Stimulated activated CD8-positive, alpha-beta memory T cell treated with anti-CD3 and anti-CD28 coated beads, Interleukin-2, amount 100 ng/mL, for 48 hours (primary cell): ENCODE measurements at places on chromosomes 1 and 21.

DNA sequence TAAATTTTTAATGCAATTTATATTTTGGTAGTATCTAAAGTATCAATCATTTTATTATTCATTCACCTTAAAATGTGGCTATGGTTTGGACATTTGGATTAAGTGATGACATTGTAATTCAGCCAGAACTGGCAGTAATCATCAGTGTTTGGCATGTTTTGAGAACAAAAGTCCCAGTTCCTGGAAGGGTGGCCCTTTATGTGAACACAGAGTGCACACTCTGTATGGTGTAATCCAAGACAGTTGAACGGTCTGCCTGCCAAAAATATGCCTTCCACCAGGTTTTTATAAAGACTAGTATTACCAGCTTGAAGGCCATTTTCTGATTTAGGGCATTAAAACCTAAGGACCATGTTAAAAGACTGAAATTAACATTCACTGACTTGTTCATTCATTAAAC is 448.7 kb downstream of the LTN1 start:
- no peak for DNase-seq

GRCh38 chr1:24364605-24364974 is 45.4 kb downstream of the GRHL3 start:
- DNase-seq = no peak

GRCh38 chr1:68429233-68429808 is 20.4 kb downstream of the RPE65 start:
- DNase-seq = no peak

DNA sequence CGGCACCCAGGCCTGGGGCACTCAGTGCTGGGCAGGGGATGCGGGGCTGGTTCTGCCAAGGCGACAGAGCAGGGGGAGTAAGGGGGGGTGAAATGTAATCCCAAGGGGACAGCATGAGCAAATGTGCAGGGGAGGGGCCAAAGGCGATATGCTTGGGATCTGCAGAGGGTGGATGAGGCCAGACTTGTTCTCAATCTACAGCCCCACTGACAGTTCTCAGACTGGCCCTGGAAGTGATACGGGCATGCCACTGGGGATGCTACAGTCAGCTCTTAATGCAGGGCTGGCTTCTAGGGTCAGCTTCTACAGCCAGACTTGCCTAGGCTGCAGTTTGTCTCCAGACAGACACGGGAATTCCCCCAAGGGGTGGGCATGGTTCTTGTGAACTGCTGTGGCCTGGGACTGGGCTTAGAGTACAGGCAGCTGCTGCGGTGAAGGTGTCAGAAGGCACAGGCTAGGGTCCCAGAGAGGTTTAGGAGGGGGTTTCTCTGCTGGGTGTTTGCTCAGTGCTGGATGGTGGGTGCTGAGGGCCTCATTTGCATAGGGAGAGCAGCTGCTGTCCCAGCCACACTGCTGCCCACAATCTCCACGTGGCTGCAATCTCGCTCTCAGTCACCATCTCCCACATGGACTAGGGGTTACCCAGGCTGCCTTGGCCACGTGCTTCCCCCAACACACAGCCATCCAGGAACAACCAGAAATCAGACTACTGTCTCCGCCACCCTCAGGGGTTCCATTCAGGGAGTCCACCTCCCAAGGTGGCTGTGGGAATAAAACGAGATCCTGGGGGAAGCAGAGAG is 190.1 kb downstream of the HIVEP3 start:
- DNase-seq = peak; percentile 74

GRCh38 chr1:230163205-230163604 is 96.2 kb downstream of the GALNT2 start:
- no peak for DNase-seq

- no peak for DNase-seq
Observed at GRCh38 chr1:112807999-112808398, 92.9 kb upstream of the PPM1J start.

GRCh38 chr1:186620566-186621350 is 59.5 kb downstream of the PTGS2 start:
- no peak for DNase-seq

DNA sequence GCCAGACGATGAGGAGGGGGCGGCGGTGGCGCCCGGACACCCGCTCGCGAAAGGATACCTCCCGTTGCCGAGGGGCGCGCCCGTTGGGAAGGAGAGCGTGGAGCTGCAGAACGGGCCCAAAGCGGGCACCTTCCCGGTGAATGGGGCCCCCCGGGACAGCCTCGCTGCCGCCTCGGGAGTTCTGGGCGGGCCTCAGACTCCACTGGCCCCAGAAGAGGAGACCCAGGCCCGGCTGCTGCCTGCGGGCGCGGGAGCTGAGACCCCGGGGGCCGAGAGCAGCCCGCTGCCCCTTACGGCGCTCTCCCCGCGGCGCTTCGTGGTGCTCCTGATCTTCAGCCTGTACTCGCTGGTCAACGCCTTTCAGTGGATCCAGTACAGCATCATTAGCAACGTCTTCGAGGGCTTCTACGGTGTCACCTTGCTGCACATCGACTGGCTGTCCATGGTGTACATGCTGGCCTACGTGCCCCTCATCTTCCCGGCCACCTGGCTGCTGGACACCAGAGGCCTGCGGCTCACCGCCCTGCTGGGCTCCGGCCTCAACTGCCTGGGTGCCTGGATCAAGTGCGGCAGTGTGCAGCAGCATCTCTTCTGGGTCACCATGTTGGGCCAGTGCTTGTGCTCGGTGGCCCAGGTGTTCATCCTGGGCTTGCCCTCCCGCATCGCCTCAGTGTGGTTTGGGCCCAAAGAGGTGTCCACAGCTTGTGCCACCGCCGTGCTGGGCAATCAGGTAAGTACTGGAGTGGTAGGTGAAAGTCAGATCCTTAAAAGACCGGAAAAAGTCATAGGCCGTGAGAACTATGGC is 588 bp downstream of the FLVCR1 start:
- DNase-seq = no peak

- DNase-seq = peak; percentile 83
Observed at GRCh38 chr1:45584351-45585109, 689 bp downstream of the NASP start.

GRCh38 chr1:17335821-17336710 is 28.1 kb downstream of the PADI4 start:
- peak; percentile 67 for DNase-seq

- DNase-seq = no peak
Observed at GRCh38 chr1:161510477-161510876, 5.2 kb downstream of the FCGR2A start.

DNA sequence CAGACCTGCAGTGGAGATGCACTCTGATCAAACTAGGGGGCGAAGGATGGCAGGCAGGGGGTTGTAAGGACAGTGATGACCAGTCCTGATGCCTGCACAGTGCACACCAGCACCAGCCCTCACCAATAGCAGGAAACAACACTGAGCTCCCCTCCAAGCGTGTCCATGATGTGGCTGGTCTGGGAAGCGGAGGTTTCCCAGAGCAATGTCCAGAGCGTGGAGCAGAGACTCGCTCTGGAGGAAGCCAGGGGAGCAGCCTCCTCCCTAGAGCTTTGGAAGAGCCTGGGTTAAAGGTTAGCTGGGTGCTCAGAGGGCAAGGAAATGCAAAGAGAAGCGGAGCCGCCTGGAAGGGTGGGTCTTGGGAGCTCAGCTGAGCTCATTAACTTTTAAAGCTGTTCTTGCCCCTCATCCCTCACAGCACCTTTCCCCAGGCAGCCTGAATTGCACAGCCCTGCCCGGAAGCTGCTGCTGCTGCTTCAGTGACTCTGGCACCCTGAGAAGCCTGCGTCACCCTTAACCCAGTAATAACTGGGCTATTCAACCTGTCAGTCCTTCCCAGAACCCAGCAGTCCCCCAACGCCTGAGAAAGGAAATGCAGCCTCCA is 162.2 kb upstream of the RAB4A start:
- no peak for DNase-seq

GRCh38 chr1:175200678-175201521 is 8.3 kb upstream of the KIAA0040 start:
- no peak for DNase-seq

- no peak for DNase-seq
Observed at GRCh38 chr1:177411381-177411780, 240.6 kb downstream of the BRINP2 start.

DNA sequence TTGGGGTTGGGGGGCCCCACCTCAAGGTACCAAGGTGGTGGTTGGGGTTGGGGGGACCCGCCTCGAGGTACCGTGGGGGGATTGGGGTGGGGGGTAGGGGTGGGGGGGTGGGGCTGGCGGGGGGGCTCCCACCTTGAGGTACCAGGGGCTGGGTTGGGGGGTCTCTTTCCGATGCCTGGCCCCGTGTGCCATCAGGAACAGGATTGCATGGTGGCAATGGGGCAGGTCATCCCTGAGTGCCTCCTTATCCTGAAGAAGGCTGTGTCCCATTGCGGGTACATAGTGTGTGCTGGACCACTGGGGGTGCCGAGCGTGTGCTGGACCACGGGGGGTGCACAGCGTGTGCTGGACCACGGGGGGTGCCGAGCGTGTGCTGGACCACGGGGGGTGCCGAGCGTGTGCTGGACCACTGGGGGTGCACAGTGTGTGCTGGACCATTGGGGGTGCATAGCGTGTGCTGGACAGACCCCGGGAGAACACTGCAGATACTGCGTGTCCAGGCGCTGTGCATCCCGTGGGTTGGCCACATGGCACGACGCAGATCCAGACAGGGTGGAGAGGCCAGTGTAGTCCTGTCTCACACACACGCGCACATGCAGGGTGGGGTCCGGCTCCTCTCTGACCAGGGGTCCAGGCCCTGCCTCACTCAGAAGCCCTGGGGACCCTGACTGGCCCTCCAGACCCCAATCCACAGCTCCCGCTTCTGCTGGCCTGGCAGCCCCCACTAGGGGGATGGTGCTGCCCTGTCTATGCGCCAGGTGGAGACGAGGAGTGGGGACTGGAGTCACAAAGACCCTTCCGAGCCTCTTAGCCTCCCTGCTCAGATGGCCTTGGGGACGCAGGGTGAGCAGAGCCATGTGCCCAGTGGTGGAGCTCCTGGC is 4.2 kb downstream of the SCNN1D start:
- no peak for DNase-seq

GRCh38 chr1:203325418-203326091 is 20.2 kb downstream of the BTG2 start:
- DNase-seq = no peak

- DNase-seq = peak; percentile 58
Observed at GRCh38 chr1:206766251-206766856, 4.2 kb upstream of the IL19 start.

- no peak for DNase-seq
Observed at GRCh38 chr1:54750596-54750995, 13.7 kb downstream of the PARS2 start.

DNA sequence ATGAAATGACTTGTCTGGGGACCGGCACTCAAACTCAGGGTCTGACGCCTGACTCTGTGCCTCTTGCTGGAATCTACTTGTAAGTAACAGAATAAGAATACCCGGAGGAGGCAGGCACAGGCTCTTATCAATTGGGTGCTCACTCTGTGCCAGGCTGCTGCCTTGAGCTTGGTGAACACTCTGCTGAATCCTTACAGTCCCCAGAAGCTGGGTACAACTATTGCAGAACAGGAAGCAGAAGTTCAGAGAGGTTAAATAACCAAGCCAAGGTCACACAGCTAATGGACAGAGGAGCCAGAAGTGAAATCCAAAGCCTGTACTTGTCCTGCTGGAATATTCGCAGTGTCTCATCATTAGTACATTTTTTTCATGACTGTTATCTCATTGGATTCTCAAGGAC is 86.0 kb downstream of the EPHB2 start:
- no peak for DNase-seq

- DNase-seq = peak; percentile 83
Observed at GRCh38 chr1:154386643-154387352, 18.3 kb upstream of the IL6R start.

GRCh38 chr1:24117722-24118409 is 5.9 kb upstream of the MYOM3 start:
- no peak for DNase-seq

GRCh38 chr1:155277070-155277901 is at the start of gene HCN3:
Gene HCN3 (plus strand): TSS chr1:155277463. CDS start chr1:155277591, 128 bp downstream.
- DNase-seq = peak; percentile 95

DNA sequence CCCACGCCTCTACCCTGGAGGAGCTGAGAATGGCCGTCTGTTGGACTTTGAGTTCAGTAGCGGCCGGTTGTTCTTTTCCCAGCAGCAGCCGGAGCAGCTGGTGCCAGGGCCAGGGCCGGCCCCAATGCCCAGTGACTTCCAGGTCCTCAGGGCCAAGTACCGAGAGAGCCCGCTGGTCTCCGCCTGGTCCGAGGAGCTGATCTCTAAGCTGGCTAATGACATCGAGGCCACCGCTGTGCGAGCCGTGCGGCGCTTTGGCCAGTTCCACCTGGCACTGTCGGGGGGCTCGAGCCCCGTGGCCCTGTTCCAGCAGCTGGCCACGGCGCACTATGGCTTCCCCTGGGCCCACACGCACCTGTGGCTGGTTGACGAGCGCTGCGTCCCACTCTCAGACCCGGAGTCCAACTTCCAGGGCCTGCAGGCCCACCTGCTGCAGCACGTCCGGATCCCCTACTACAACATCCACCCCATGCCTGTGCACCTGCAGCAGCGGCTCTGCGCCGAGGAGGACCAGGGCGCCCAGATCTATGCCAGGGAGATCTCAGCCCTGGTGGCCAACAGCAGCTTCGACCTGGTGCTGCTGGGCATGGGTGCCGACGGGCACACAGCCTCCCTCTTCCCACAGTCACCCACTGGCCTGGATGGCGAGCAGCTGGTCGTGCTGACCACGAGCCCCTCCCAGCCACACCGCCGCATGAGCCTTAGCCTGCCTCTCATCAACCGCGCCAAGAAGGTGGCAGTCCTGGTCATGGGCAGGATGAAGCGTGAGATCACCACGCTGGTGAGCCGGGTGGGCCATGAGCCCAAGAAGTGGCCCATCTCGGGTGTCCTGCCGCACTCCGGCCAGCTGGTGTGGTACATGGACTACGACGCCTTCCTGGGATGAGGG is 28.5 kb upstream of the SPSB1 start:
- DNase-seq = no peak

GRCh38 chr21:17753736-17754135 is 65.4 kb downstream of the C21orf91 start:
- DNase-seq = no peak

DNA sequence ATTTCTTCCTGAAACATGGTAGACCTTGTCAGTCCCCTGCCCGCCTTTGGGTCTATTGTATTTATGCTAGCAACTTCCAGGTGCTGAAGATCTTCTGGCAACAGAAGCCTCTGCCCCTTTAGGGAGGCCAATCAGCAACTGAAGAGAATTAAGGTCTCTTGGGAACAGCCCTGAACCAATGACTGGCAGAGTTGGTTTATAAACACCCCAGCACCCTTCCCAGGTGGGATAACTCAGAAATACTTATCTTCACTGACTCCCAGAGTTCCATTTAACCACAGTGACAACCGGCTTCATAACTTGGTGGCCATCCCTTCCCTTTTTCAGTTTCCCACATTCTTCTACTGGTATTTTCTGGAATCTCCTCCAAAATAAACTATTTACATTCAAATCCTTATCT is 27.2 kb upstream of the TMCO1 start:
- no peak for DNase-seq

- DNase-seq = no peak
Observed at GRCh38 chr1:156746406-156746727, 5.1 kb downstream of the HDGF start.

GRCh38 chr1:230236301-230237008 is 169.4 kb downstream of the GALNT2 start:
- DNase-seq = no peak

- no peak for DNase-seq
Observed at GRCh38 chr1:110596312-110596711, 9.8 kb downstream of the KCNA2 start.
